ENCODE measurements at places on chromosomes 13 and 19.

GRCh38 chr19:31023038-31023437 is 326.2 kb downstream of the TSHZ3 start:
- DNase-seq, result no peak

DNA sequence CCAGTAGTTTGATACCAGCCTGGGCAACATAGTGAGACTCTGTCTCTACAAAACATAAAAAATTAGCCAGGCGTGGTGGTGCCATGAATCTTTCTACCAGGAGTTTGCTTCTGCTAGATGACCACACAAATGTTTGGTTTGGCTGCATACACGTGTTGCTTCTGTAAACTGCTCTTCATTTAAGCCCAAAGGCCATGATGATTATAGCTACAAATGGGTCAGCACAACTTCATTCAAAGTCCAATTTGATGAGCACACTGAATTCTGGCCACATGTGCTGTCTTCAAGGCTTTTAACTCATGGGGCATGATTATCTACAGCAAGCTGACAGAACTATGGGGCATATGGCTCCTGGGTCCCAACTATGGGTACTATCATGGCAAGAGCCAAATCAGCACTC is 46.3 kb upstream of the DCT start:
- DNase-seq, result no peak

- DNase-seq, result no peak
These were observed 3.9 kb downstream of the PPP5C start for GRCh38 chr19:46350758-46351159.

DNA sequence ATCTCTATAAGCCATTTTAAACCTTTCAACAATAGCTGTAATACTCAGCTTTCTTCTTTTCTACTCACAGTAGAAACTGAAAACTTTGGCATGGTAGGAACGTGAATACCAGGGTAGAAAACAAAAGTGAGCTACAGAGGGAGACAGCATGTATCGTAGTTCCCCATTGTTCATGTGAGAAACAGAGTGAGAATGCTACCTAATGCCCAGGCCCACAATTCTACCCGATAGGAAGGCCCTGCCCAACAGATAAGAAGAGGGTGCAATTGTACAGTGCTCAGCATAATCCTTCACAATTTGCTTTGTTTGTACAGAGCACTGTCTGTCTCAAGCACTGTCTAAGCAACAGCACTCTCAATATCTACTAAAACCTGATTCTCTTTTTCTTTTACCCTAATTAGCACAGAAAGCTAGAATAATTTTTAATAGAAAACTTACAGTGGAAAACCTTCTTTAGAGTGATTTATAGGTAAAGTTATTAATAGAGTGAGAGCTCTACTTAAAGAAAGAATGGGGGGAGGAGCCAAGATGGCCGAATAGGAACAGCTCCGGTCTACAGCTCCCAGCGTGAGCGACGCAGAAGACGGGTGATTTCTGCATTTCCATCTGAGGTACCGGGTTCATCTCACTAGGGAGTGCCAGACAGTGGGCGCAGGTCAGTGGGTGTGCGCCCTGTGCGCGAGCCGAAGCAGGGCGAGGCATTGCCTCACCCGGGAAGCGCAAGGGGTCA is 322.3 kb downstream of the EFNB2 start:
- DNase-seq, result no peak

GRCh38 chr13:54614726-54615125 is 1586.1 kb downstream of the OLFM4 start:
- DNase-seq, result no peak

DNA sequence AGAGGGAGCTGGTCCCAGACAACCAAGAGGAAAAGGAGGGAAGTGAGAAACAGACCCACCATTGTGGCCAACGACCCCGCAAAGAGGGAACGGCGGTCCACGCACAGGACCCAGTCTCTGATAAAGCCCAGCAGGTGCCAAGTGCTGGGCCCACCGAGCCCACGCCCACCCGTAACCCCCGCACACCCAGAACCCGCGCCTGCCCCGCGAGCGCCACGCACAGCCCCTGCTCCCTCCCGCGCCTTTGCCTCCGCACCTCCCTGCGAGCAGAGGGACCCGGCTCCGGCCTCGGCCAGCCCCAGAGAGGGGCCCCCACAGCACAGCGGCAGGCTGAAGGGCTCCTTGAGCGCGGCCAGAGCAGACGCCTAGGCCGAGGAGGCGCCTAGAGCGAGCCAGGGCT is 1192.2 kb downstream of the PCDH17 start:
- no peak for DNase-seq

DNA sequence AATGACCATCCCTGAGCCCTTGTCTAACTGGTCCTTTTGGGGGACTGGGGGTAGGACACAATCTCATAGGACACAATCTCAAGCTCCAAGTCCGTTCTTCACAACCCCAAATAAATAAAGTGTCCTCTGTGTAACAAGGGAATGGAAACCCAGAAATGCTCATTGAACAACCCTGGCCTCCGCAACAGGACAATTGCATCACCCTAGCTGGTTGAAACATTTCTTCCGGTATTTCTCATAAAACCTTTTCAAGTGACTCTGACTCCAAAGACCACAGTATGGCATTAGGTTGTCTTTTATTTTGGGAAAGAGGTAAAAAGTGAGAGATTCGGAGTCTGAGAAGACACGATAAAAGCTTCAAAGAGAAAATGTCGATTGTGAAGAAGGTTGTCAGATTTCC is 186.6 kb downstream of the ZNF536 start:
- no peak for DNase-seq

DNA sequence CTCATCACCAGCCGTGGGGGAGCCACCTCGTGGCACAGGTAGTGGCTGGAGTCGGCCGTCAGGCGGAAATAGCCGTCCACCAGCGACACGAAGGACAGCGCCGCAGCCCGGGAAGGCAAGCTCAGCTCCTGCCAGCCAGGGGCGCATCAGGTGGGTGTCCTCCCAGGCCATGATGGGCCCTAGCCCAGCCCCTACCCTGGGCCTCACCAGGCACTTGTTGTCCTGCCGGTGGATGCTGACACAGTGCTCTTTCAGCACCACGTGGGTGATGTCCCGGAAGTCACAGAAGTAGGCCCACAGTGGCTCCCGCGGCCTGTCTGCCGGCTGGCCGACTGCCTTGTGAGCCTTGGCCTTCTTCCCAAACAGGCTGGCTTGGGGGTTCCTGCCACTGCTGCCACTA is 15.7 kb downstream of the TYK2 start:
- no peak for DNase-seq

- no peak for DNase-seq
These were observed 74.7 kb downstream of the ITGBL1 start for GRCh38 chr13:101527130-101527529.

- no peak for DNase-seq
These were observed 34.4 kb upstream of the NANOS3 start for GRCh38 chr19:13842291-13843103.

DNA sequence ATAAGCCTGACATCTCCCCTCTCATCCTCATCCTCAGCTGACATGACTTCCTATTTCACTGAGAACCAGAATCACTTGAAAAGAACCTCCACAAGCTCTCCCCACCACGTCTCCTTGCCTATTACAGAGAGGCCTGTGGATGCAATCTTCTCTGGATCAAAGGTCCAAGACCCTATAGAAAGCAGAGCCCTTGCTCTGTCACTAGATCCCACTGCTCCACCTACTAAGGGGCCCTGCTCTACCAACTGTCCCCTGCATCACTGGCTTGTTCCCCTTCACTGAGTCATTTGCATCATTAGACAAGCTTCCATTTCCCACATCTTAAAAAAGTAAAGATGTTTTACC is 40.8 kb downstream of the RCBTB2 start:
- DNase-seq, result no peak

GRCh38 chr19:18090545-18091216 is 3.9 kb upstream of the IL12RB1 start:
- no peak for DNase-seq

GRCh38 chr19:56595548-56595899 is 422 bp downstream of the ZNF71 start:
- no peak for DNase-seq

GRCh38 chr13:89783221-89783755 is 1564.2 kb upstream of the MIR17HG start:
- no peak for DNase-seq

GRCh38 chr19:18057557-18057956 is 29.2 kb downstream of the IL12RB1 start:
- DNase-seq, result no peak

GRCh38 chr19:41309180-41310032 is 566 bp upstream of the CCDC97 start:
- no peak for DNase-seq

GRCh38 chr13:23654111-23655110 is 84.2 kb downstream of the TNFRSF19 start:
- DNase-seq, result no peak

DNA sequence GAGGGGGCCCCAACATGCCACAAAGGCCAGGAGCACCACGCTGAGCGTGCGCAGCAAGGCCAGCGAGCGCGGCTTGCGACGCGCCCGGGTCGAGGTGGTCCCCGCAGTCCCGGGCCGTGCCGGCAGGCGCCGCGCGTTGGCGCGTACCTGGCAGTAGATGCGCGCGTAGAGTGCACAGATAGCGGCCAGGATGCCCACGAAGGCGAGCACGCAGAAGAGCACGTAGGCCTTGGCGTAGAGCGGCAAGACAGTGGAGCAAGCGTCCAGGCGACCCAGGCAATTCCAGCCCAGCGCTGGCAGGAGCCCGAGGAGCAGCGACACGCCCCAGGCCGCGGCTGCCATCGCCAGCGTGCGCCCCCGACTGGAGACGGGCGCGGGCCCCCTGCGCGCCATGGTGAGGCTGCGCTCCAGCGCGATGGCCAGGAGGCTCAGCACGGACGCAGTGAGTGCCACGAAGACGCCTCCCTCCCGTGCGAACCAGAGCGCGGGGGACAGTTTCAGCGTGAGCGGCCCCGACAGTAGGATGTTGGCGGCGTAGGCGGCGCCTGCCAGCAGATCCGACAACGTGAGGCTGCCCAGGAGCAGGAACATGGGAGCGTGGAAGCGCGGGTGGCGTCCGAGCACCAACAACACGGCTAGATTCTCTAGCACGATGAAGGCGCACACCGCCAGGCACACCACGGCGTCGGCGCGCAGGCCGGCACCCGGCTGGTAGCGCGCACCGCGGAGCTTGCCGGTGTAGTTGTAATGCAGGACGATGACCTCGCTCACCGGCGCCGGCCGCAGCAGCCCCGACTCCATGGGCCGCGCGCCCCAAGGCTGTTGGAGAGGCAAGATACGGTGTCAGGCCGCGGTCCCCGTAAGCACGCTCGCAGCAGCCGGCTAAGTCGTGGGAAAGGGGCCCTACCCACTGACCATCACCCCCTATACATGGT is 2.8 kb downstream of the S1PR5 start:
- DNase-seq, result no peak

- DNase-seq, result no peak
These were observed 306.8 kb downstream of the KCNRG start for GRCh38 chr13:50322006-50322405.

DNA sequence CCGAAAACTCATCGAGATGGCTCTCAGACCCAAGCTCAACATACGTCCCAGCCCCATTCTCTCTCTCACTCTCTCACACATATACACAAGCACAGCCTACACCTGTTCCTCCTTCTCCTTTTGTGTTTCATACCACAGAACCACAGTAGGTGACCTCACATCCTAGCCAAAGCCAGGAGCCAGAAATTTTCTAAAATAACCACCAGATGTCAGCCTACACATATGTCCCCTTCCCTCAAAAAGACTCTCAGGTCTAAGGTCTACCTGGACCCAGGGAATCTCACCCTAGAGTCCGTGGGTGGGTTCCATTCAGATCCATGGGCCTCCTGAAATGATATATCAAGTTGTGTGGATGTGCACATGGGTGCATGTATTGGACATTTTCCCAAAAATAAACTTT is 104.2 kb upstream of the IPO5 start:
- DNase-seq, result peak; percentile 4

DNA sequence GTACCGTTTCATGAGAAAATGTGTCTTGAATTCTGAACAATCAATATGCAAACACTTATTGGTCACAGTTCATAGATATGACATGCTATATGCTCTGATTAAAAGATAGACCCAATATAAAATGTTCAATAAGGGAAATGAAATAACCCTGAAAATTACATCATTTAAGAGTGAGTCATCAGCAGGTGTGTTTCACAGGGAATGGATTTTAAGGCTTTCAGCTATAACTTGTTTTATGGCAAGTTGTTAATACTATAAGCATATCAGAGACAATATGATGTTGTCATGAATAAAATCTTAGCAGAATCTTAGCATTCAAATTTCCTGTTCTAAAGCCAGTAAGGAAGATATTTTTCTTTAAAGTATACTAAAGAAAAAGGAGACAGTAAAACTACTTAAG is 483.4 kb upstream of the PCDH9 start:
- DNase-seq, result no peak

GRCh38 chr19:2500841-2501261 is 24.9 kb downstream of the GADD45B start:
- no peak for DNase-seq

- DNase-seq, result no peak
These were observed 1.2 kb upstream of the SLC27A1 start for GRCh38 chr19:17469092-17469480.

DNA sequence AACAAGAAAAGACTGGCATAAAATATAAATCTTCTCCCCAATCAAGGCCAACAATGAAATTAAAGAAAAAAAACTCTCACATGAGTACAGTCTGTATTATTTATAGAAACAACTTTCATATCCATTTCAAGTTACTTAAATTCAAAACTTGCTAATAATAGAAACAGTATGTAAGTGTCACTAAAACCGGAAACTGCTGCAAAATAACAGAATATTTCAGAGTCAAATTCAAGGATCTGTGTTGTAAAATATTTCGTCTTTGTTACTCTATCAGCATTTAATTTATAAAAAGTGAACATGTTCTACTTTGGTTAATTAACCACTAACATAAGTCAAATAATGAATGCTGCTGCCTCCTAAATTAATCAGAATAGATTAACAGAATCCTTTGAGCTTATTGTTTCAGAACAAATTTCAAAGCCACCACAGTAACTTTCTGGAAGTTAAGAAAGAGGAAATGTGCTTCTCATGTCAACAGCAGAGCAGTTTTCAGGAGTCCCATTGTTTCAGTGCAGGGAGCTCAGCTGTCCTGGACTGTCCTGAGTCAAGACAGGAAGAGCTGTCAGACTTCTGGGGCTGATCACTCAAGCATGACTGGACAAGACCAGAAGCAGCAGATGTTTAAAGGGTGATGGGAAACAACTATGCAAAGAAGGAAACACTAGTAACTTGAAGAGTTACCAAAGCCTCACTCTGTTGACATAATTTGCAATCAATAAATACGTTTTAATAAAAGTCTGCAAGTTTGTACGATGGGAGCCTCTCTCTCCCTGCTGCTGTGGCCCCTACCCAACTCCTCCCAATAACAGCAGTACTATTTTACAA is 76.9 kb downstream of the FOXO1 start:
- peak; percentile 16 for DNase-seq

- no peak for DNase-seq
These were observed 2.5 kb downstream of the RPS9 start for GRCh38 chr19:54203151-54203611.

- no peak for DNase-seq
These were observed at the start of gene CASP14 for GRCh38 chr19:15048885-15049541. Gene CASP14, plus strand, starts transcription at chr19:15049480. Its CDS starts 2,772 bp downstream, at chr19:15052252.

GRCh38 chr13:42880056-42880605 is 98.7 kb downstream of the FAM216B start:
- no peak for DNase-seq

- DNase-seq, result no peak
These were observed 17.3 kb downstream of the ANKRD10 start for GRCh38 chr13:110897521-110897920.

- no peak for DNase-seq
These were observed 699 bp downstream of the MEGF8 start for GRCh38 chr19:42325896-42326771.

GRCh38 chr13:67061750-67062149 is 168.4 kb downstream of the PCDH9 start:
- DNase-seq, result no peak

All from HS-5 (cell line).